Stimulated activated naive B cell treated with anti-CD40 and anti-IgM and Interleukin-4, amounts not matched to agents 10 μg/mL and 1 μg/mL and 100 μg/mL, for 72 hours (primary cell): ENCODE measurements at places on chromosomes 4 and X.

DNA sequence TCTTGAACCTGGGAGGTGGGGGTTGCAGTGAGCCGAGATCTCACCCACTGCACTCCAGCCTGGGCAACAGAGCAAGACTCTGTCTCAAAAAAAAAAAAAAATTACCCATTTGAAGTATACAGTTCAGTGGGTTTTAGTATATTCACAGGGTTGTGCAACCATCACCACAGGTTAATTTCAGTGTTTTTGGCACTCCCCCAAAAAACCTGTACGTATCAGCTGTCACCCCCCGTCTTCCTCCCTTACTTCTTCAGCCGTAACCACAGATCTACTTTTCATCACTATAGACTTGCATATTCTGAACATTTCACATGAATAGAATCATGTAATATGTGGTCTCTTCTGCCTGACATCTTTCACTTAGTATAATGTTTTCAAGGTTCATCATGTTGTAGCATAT is 11.7 kb upstream of the PTTG2 start:
- peaks cover 48% of the 10 kb centered on the region for H3K4me1 ChIP-seq
- peaks cover 25% of the 10 kb centered on the region for H3K36me3 ChIP-seq
- no peak overlapping the region for H3K27ac ChIP-seq
- no peaks in the 10 kb centered on the region for H3K27me3 ChIP-seq
- H3K4me3 ChIP-seq, result no peak overlapping the region

DNA sequence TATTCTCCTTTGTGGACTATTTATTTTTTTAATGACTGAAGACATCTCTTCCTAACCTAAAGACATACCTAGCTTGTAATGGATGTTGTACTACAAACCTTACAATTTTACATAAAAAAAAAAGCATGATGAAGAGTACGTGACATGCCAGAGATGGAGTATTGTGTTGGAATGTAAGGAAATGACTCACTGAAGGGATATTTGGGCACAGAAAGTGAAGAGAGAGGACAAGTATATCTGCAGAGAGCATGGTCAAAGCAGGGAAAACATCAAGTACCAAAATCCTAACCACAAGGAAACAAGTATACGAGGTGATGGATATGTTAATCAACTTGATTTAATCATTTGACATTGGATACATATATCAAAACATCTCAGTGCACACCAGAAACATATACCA is 1051.4 kb upstream of the PRKX start:
- H3K4me3 ChIP-seq, result no peak overlapping the region
- no peak overlapping the region for H3K27ac ChIP-seq
- H3K36me3 ChIP-seq, result no peaks in the 10 kb centered on the region

DNA sequence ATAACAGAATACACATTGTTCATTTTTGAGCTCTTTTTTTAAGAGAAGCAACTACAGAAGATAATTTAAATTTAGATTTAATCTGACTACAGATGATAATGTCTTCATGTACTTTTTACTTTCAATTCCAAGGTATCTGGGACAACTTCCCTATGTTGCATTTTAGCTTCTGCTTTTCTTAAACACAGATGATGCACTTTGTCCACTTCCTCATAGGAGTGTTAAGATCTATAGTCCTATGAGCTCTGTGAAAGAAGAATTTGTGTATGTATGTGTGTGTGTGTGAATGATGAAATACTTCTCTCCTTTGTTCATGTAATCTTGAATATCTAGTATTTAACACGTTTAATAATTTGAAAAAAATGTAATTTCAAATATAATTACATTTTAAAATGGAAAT is 5.3 kb upstream of the FHIP1A start:
- H3K4me1 ChIP-seq, result peaks cover 15% of the 10 kb centered on the region
- H3K27ac ChIP-seq, result no peak overlapping the region
- H3K4me3 ChIP-seq, result no peak overlapping the region
- H3K36me3 ChIP-seq, result no peaks in the 10 kb centered on the region
- H3K27me3 ChIP-seq, result peaks cover 10% of the 10 kb centered on the region

- no peak for DNase-seq
- no peaks in the 10 kb centered on the region for H3K36me3 ChIP-seq
- no peak overlapping the region for H3K27ac ChIP-seq
These were observed 242.5 kb upstream of the FAT4 start for GRCh38 chr4:125072269-125072668.

GRCh38 chr4:171348090-171348489 is 465.1 kb upstream of the GALNTL6 start:
- no peak overlapping the region for H3K4me3 ChIP-seq
- H3K27ac ChIP-seq, result no peak overlapping the region
- H3K27me3 ChIP-seq, result no peaks in the 10 kb centered on the region

GRCh38 chr4:9954468-9954867 is 66.8 kb downstream of the SLC2A9 start:
- H3K36me3 ChIP-seq, result peaks cover 2% of the 10 kb centered on the region
- peaks cover 7% of the 10 kb centered on the region for H3K27me3 ChIP-seq
- no peak for DNase-seq

DNA sequence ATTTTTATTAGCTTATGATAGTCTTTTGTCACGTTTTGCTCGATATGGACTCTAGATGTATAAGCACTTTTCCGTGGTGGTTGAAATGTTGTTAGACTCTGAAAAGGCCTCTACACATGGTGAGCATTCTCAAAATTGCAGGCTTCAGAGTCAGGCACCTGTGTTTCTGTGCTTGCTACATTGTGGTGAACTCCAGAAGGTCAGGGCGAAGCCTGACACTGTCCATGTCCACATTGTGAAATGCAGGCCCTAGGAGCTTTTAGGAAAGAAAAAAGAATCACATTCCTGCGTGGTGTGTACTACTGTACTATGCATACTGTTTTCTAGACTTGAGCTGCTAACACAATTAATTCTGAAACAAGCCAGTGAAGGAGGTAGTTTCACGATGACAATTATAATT is 86.3 kb downstream of the HS3ST1 start:
- H3K27ac ChIP-seq, result no peak overlapping the region
- no peaks in the 10 kb centered on the region for H3K36me3 ChIP-seq
- H3K4me1 ChIP-seq, result peaks cover 43% of the 10 kb centered on the region
- H3K27me3 ChIP-seq, result no peaks in the 10 kb centered on the region
- no peak for DNase-seq

- DNase-seq, result no peak
- no peaks in the 10 kb centered on the region for H3K36me3 ChIP-seq
- H3K4me1 ChIP-seq, result no peaks in the 10 kb centered on the region
- no peaks in the 10 kb centered on the region for H3K27me3 ChIP-seq
These were observed 110.4 kb upstream of the MAP9 start for GRCh38 chr4:155487210-155487609.

GRCh38 chr4:94139931-94140612 is 67.6 kb upstream of the SMARCAD1 start:
- no peaks in the 10 kb centered on the region for H3K36me3 ChIP-seq
- H3K27ac ChIP-seq, result no peak overlapping the region
- peaks cover 6% of the 10 kb centered on the region for H3K27me3 ChIP-seq
- DNase-seq, result no peak
- H3K4me3 ChIP-seq, result no peak overlapping the region

DNA sequence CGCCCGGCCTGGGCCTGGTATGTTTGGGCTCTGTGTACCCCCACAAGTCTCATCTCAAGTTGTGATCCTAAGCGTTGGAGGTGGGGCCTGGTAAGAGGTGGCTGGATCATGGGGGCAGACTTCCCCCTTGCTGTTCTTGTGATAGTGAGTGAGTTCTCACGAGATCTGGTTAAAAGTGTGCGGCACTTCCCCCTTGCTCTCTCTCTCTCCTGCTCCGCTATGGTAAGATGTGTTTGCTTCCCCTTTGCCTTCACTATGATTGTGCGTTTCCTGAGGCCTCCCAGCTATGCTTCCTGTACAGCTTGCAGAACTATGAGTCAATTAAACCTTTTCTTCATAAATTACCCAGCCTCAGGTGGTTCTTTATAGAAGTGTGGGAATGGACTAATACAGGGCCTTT is 53.0 kb downstream of the CHST7 start:
- peak overlapping the region; percentile 60 for H3K27ac ChIP-seq
- H3K4me1 ChIP-seq, result peaks cover 42% of the 10 kb centered on the region
- H3K4me3 ChIP-seq, result no peak overlapping the region
- peaks cover 33% of the 10 kb centered on the region for H3K36me3 ChIP-seq

- no peaks in the 10 kb centered on the region for H3K27me3 ChIP-seq
- no peak overlapping the region for H3K4me3 ChIP-seq
- peak overlapping the region; percentile 76 for H3K27ac ChIP-seq
- DNase-seq, result no peak
- peaks cover 8% of the 10 kb centered on the region for H3K4me1 ChIP-seq
- no peaks in the 10 kb centered on the region for H3K36me3 ChIP-seq
These were observed 74.1 kb downstream of the TAB3 start for GRCh38 chrX:30814978-30815377.

- H3K36me3 ChIP-seq, result no peaks in the 10 kb centered on the region
- H3K4me3 ChIP-seq, result no peak overlapping the region
- no peak for DNase-seq
- no peaks in the 10 kb centered on the region for H3K4me1 ChIP-seq
- H3K27ac ChIP-seq, result peak overlapping the region; percentile 7
- H3K27me3 ChIP-seq, result peaks cover 4% of the 10 kb centered on the region
These were observed 37.9 kb upstream of the SLC4A4 start for GRCh38 chr4:71300964-71301363.
